Naive thymus-derived CD4-positive, alpha-beta T cell (primary cell): ENCODE measurements at places on chromosomes 11 and 22. TPM values are rescaled to one million over a fixed set of nuclear protein-coding genes. Genes with fewer than 3 reads are reported as not detected.
A peak's percentile ranks its signal among the peaks of the same experiment; 100 is the strongest.

C22orf42 gene
- not detected for total RNA-seq

HBG2 gene
- total RNA-seq: not detected in 2 replicates

SYT13 gene
- total RNA-seq: not detected

ANO1 gene
- total RNA-seq: not detected in 2 replicates

KRTAP5-8 gene
- not detected for total RNA-seq

C2CD2L gene
- total RNA-seq: 24.7 TPM

P2RX6 gene
- 1.7 TPM for total RNA-seq

PAX6 gene
- not detected in 2 replicates for total RNA-seq

KCTD14 gene
- not detected for total RNA-seq

LDHA gene
- 89.5 TPM for total RNA-seq

NAALAD2 gene
- total RNA-seq: not detected

DNA sequence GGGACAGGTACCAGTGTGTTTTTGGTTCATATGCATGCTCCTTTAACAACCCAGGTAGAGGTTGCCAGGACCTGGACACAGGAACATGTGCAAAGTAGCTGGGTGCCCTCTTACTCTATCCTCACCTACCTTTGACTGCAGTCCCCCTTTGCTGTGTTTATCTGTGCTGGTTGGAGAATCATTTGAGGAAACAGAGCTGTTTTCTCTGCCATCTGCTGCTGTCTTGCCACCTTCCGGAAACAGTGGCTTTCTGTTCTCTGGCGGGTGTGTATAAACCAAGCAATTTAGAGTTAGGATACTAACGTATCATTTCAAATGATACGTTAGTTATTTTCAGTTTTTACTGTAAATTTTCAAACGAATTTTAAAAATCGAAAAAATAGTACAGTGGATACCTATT, 171.9 kb upstream of the TTC12 start:
- no peak for DNase-seq

DNA sequence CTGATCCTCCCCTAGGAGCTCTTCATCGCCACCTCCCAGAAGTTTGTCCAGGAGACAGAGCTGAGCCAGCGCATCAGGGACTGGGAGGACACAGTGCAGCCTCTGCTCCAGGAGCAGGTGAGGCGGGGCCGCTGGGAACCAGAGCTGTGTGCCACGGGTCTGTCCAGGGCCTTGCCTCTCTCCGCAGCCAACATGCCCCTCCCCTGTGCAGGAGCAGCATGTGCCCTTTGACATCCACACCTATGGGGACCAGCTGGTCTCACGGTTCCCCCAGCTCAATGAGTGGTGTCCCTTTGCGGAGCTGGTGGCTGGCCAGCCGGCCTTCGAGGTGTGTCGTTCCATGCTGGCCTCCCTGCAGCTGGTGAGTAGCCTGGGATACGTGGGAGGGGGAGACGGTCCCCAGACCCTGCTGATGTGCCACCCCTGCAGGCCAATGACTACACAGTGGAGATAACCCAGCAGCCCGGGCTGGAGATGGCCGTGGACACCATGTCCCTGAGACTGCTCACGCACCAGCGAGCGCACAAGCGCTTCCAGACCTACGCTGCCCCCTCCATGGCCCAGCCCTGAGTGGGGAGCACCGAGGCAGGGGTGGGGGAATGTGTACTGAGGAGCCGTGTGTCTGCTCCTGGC, 2.5 kb downstream of the SCO2 start:
- no peak for DNase-seq

GRCh38 chr11:68153742-68154141, 32.6 kb upstream of the CHKA start:
- DNase-seq: no peak

DNA sequence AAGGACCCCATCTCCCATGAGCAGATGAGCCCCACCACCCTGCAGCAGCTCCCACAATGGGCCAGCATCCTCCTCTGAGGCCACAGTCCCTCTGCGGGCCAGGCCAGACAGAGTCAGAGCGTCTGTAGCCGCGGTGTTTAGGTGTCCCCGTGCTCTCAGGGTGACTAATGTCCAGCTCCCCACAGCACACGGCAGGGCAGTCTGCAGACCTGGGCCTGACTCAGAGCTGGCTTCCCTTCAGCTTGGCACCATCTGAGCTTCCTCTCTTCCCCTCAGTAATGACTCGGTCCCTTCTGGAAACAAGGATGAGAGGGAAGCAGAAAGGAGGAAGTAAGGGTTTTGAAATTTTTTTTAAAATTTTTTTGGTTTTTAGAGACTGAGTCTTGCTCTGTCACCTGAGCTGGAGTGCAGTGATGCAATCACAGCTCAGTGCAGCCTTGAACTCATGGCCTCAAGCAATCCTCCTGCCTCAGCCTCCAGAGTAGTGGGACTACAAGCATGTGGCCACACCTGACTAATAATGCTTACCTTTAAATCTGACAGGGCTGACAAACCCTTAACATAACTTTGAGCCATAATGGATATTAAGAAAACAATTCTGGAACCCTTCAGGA, 28.5 kb downstream of the LRRC74B start:
- DNase-seq: no peak

DNA sequence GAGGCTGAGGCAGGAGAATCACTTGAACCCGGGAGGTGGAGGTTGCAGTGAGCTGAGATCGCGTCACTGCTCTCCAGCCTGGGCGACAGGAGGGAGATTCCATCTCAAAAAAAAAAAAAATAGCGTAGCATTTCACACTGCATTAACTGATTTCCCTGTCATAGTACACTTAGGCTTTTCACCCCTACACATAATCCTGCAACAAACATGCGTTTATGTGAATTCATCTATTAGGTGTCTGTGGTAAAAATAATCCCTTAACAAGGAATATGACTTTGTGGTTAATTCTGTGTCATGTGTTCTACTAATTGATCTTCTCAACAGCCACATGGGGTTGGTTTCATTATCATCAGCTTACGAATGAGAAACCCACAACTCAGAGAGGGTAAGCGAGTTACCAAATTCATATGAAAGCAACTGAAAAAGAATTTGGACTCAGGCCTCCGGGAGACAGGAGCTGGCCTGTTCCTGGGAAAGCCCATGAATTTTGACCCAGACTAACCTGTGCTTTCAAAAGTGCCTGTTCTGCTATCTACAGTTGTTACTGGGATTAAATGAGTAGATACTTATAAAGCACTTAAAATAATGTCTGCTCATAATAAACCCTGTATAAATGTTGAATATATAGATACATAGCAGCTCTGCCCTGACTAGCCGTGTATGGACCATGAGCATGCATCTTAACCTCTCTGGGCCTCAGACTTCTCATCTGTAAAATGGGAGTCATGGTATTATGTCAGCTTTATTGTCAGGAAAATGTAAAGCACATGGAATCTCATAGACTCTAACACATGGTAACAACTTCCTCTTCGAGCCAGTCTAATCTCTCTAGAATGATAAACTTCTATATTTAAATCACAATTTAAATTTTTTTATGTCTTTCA, 36.6 kb downstream of the KCNJ1 start:
- peak; percentile 50 for DNase-seq

DNA sequence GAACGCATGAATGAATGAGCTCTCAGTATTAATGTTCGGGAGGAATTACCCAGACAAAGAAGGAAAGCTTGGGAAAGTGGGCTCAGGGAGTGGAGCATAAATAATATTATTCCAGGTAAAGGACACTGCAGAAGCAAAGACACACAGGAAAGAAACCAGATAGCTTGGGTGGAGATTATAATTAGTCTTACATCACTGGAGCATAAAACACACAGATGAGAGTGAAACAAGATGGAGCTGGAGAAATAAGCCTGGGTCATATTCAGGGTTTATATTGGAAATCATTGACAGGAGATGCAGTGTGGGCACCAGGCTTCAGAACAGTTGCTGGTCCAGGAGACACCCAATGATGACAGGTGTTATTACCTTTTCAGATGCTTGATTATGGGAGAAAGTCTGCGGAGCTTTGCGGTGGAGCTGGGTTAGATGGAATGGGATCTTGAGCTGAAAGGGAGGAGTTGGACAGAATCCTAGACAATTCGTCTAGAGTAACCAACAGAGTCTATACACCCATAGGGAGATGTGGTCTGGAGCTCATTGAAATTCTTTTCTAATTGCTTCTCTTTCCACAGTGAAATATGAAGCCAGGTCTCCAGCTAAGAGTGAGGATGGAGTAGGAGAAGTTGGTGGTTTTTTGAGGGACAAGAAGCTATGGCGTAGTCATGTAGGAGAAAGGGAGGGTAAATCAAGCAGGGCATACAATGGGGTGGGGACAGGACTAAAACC, 227.2 kb downstream of the FAM76B start:
- no peak for DNase-seq

DNA sequence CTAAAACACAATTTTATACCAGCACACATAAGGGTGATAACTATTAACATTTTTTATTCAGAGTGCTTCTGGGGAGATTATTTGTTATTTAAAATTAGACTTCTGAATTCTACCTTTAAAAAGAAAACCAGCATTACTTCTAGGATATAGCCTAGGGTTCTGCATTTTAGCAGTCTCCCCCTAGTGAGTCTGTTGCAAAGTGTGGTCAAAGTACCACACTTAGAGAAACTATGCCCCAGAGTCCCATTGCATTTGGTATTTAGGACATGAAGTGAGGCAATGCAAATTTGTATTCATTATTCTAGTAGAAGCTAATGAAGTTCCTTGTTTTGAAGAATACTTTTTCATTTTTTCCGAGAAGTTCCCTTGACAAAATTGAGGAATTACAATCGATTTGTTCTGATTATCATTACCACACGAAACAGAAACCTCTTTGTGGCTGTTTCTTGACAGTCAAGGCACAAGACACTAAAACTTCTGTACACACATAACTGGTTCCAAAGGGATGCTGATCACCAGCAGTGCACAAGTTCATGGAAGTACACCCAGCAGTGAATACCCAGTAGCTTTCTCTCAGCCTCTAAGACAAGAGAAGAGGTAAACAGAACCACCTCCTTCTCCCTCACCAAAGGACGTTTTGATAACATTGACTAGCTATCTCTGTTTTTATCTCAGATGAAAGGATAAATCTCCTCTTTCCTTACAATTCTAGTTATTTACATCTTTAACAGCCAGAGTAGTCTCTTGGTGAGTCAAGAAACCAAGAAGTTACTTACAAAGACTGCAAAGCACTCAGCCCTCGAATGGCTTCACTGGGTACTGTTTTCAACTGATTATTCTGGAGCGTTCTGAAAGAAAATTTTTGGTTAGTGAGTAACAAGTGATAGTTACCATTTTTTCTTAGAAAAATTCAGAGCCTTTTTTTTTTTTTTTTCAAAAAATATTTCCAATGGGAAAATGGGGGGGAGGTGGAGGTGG, 27.6 kb upstream of the CCDC34 start:
- DNase-seq: no peak

GRCh38 chr11:129374993-129375750, 476 bp upstream of the BARX2 start:
- DNase-seq: no peak

DNA sequence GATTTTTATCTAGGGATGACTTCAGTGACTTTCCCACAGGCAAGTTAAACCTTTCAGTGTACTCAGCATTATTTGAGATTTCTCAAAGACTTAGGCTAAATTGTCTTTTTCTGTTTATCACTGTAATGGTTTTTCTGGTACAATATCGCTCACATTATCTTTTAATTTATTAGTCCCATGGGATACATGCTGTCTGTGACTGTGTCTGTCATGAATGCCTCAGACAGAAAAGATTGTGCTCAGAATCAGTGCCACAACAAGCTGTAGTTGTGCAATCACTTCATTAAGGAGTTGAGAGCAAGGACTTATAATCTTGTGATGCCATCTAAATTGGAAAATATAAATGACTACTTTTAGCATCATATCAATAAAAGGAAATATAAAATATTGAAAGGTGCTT, 2374.2 kb upstream of the RAG2 start:
- no peak for DNase-seq

DNA sequence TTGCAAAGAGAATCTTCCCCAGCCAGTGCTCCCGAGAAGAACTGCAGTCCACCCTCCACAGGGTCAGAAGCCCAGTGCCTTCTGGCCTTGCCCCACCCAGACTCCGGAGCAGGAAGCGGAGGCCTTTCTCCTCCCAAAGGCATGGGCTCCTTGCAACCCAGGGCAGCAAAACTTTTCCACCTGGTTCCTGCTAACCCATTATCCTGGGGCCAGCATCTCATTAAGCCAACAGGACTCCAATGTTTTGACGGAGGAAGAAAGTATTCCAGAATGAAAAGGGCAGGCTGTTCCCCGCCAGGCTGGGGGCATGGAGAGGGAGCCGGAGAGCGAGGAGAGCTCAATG, 88.1 kb downstream of the RTL6 start:
- DNase-seq: no peak

GRCh38 chr11:17638311-17638710, 81.1 kb upstream of the MYOD1 start:
- DNase-seq: no peak

- no peak for DNase-seq
Measured at GRCh38 chr11:20070459-20070858, 89.8 kb downstream of the DBX1 start.

GRCh38 chr22:19530751-19531150, 6.5 kb upstream of the CLDN5 start:
- no peak for DNase-seq

DNA sequence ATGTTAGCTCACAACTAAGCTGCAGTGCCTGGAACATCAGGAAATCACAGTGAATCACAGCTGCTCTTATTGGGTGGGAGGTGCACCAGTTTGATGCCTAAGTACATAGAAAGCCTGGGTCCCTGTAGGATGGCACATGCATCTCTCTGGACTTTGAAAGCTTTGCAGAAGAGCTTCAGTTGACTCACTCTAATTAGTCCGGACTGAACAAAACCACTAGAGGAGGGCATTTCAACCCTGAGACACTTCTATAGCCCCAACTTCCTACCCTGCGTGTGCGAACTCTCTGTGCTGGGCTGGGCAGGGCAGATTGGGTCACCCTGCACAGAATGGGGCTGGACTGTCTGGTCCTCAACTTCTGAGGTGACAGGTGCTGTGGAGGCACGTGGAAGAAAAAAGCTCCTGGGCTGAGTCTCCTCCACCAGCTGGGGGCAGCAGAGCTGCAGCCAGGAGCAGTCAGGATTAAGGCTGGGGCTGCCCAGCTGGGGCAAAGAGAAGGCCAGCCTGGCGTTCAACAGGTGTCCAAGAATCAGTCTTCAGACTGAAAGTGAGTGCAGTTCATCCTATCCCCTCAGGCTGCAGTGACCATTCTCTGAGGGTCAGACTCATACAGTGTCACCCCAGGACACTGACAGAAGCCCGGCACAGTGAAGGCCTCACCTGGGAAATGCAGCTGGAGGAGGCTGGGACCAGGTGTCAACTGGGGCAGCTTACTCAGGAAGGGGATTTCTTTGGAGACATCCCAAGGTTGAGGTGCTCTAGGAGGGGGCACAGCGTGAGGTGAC, 22.1 kb downstream of the GGTLC2 start:
- DNase-seq: no peak

GRCh38 chr11:83520849-83521248, 234.7 kb upstream of the CCDC90B start:
- DNase-seq: no peak

DNA sequence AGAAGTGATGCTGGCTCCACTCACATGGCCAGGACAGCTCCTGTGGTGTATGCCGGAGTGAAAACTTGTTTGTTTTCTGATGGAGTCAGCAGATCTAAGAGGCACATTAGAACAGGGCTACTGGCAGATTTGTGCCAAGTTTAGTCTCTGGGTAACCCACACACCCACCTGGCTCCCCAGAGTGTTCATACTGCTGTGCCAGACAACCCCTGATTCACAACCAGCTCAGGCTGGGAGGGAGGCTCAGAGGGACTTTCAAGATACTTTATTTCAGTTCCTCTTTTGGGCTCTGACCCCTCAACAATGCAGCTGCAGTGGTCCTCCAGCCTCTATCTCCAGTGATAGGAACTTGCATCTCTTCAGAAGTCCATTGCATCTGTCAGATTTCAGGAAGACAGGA, 8.5 kb downstream of the NTM start:
- DNase-seq: no peak

- DNase-seq: no peak
Measured at GRCh38 chr11:111185266-111185665, 60.3 kb upstream of the POU2AF2 start.
